ENCODE measurements at places on chromosomes 16 and 17.

DNA sequence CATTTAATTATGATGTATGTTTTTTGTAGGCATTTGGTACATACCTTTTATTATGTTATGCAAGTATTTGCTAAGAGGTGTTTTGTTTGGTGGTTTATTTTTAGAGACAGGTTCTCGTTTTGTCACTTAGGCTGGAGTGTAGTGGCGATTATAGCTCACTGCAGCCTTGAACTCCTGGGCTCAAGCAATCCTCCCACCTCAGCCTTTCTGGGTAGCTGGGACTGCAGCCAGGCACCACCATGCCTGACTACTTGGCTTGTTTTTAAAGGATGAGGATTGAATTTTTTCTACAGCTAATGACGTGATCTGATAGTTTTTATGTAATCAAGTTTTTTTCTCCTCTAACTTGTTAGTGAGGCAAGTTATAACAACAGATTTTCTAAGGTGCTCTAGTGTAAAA is 199.6 kb downstream of the SPECC1 start:
- DNase-seq = no peak

GRCh38 chr16:55324285-55325079 is 479 bp downstream of the IRX6 start:
- DNase-seq = no peak

GRCh38 chr17:82243648-82244412 is 15.0 kb downstream of the SLC16A3 start:
- DNase-seq = no peak

- DNase-seq = no peak
Observed at GRCh38 chr16:56781528-56781961, 51.6 kb downstream of the NUP93 start.

- DNase-seq = no peak
Observed at GRCh38 chr17:7575959-7576358, 3.5 kb upstream of the CD68 start.

- no peak for DNase-seq
Observed at GRCh38 chr17:33955461-33955860, 299.6 kb upstream of the CCL2 start.

Measured in D341Med (cell line).